ENCODE measurements at places on chromosomes 4 and X.

DNA sequence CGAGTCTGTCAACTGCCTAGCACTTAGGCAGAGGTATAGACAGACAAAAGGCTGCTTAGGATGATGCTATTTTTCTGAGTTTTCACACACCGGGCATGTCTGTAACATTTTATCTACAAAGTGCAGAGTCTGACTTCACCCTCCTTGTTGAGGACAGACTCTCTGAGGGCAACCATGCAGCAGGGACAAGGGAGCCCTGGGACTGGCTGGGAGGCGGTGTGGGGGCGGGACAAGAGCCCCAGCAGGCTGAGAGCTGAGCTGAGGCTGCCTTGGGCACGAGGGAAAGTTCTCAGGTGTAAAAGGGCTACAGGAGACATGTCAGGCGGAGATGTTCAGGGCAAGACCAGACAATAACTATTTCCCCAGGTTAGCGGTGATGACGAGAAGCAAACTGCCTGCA, 81.6 kb downstream of the GATB start:
- no peak for DNase-seq

- DNase-seq, result no peak
Observed at GRCh38 chr4:23476515-23477090, 413.2 kb downstream of the PPARGC1A start.

GRCh38 chrX:12962041-12962504, 12.8 kb upstream of the TMSB4X start:
- DNase-seq, result no peak

- peak; percentile 81 for DNase-seq
Observed at GRCh38 chr4:155809835-155810234, 51.0 kb downstream of the GUCY1B1 start.

GRCh38 chrX:70494441-70494840, 49.8 kb downstream of the DLG3 start:
- DNase-seq, result no peak
